NCI-H1092 (cell line): ENCODE measurements at places on chromosomes 3 and 15.

- peak; percentile 13 for DNase-seq
These were observed at the start of gene RGMA for GRCh38 chr15:93088981-93089726. RGMA (minus strand) TSS chr15:93089211; CDS start chr15:93088932, 279 bp downstream.

DNA sequence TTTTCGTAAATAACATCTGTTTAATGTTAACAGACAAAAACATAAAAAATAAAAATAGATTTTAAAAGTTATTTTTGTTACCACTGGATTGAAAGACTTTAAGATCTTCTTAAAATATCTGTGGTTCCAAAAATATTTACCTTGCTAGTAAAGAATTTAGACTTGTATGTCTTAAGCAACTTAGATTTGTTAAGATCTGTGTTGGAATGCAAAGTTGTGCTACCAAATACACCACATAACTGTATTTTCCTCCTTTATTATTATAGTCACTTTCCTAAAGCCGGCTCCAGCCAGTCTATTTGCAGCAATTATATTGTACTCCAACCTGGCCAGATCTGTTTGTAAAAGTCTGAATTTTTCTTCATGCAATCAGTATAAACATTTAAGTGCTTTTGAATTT lies 63.7 kb downstream of the SPRED1 start:
- no peak for DNase-seq

GRCh38 chr3:175398676-175399075 lies 539.5 kb downstream of the NAALADL2 start:
- DNase-seq = no peak

DNA sequence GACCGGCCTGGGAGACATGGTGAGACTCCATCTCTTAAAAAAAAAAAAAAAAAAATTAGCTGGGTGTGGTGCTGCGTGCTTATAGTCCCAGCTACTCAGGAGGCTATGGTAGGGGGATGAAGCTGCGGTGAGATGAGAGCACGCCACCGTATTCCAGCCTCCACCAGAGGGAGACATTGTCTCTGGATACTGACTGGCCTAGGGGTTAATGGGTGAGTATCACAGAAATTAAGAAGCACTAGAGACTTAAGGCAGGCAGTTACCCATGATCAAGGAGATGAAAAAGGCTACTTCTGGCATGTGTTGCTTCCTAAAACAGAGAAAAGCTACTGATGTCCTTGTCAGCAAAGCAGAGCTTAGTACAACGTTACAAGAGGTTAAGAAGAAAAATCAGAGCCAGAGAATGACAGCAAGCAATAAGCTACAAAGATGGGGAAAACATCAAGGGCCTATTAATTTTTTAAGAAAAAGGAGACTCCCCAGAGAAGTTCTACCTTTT lies 8.6 kb downstream of the TFRC start:
- peak; percentile 36 for DNase-seq

GRCh38 chr3:48157950-48158376 lies 30.3 kb downstream of the CDC25A start:
- DNase-seq = no peak

- no peak for DNase-seq
These were observed 103.5 kb downstream of the NUP210 start for GRCh38 chr3:13316603-13317002.
